ENCODE measurements at places on chromosomes 6 and 20. TPM values are rescaled to one million over a fixed set of nuclear protein-coding genes. Genes with fewer than 3 reads are reported as not detected.
A peak's percentile ranks its signal among the peaks of the same experiment; 100 is the strongest.

DNA sequence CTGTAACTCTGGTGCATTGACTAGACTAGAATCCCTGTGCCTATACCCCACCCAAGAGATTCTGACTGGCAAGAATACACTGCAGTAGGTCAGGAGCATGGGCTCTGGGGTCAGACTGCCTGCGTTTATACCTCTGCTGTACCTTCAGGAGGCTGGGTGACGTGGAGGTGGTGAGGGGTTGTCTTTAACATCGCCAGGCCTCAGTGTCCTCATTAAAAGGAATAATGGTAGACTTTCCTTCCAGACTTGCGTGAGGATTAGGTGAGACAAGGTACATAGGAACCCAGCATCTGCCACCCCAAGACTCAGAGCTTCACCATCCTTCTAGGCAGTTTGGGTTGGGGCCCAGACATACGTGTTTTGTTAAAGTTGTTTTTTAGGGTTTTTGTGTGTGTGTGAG is 44.3 kb downstream of the TM9SF4 start:
- no peak for DNase-seq

- no peak for DNase-seq
Observed at GRCh38 chr6:145224450-145224849, 510.9 kb downstream of the EPM2A start.

- peak; percentile 81 for DNase-seq
Observed at GRCh38 chr6:57283911-57284455, 33.4 kb upstream of the PRIM2 start.

- DNase-seq, result no peak
Observed at GRCh38 chr6:166079841-166080240, 87.8 kb downstream of the TBXT start.

DNA sequence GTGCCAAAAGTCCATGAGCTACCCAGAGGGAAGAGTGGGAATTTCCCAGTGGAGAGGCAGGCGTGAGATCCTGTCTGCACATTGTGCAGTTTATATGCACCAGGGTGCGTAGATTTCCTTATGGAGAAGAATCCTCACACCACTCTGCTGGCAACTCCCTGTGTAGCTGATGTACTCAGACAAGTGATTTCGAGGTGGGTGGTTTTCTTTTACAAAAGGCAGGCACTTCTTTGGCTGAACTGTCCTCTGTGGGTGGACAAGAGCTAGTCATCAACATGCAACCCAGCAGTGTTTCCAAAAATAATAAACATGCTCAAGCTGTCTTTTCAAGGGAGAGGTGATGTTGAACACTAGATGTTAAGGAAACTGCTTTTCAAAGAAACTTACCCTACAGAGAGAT is 121.7 kb upstream of the NXT1 start:
- DNase-seq, result peak; percentile 98

DNA sequence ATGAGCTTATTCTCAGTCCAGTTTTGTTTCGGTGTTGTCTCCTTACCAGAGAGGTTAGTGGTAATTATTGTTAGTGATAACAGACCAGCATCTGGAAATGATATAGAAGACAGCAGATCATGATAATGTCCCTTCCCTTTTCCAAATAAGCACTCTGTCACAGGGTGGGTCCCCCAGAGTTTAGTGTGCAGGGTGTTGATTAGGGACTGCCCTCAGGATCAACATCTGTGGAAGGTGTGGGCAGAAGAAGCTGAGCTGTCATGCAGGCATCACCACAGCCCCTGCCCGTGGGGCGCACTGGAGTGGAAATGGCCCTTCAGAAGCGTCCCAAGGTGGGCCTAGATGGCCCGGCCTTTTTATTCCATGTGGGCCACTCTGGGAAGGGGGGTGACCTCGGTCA is 67.6 kb upstream of the DTNBP1 start:
- no peak for DNase-seq

GRCh38 chr20:57417830-57418780 is 26.9 kb downstream of the RBM38 start:
- no peak for DNase-seq

The EPHA7 gene
- total RNA-seq, result 1.5 TPM

The SNAP25 gene
- 0.65 TPM for total RNA-seq

All from fibroblast of the aortic adventitia (primary cell).